ENCODE measurements at places on chromosomes 6 and 20.
A peak's percentile ranks its signal among the peaks of the same experiment; 100 is the strongest.

DNA sequence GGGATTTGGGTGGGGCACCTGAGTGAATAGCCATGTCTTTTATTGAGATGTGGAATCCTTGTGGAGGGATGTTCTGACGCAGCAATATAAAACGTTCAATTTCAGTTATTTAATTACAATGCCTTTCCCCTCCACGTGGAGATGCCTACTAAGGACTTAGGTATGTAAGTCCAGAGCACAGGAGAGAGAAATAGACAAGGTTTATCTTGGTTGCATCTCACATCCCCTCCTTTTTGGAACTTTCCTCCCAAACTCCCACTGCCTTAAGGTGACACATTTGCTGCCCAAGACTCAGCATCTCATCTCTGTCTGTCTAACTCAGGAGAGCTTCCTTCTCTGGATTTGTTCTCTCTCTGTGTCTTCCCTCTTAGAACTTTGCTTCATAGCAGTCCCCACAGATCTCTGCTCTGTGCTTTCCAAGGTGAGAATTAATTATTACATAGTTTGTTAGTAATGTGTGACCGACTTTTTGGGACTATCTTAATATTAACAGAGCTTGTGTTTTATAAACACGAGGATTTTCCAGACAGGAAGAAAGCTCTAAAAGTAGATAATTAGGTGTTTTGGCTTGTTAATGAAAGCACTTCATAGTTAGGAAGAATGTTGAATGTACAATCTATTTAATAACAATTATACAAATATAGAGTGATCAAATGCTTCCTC lies 52.6 kb downstream of the COL19A1 start:
- peak; percentile 51 for DNase-seq

DNA sequence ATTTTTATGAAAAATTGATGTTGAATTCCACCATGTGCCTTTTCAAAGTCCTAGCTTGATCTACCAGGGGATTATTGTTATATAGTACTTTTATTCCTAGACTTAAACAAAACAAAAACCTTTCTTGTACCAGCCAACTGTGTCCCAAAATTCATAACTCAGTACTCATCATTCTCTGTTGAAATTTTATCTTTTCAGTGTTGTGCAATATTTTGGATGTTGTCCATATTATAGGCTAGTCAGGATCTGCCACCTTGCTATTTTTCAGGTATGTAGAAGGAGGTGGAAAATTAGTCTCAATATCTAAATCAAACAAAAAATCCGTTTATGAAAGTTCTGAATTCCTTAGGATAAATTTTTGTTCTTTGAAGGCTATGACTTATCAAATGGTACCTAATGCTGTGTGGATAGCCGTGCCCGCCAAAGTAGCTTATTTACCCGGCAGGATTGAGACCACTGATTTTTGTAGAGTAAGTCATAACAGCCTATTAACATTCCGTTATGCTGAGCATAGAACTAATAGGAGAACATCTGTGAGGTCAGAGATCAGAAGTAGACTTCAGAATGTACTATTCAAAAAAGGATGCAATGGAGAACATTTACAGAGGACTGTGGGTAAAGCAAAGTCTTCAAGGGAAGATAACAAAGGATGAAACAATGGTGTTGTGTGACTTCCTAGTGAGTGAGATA lies 304.7 kb downstream of the SOX4 start:
- no peak for DNase-seq

- no peak for DNase-seq
Observed at GRCh38 chr6:38192011-38192410, 372.5 kb downstream of the ZFAND3 start.

DNA sequence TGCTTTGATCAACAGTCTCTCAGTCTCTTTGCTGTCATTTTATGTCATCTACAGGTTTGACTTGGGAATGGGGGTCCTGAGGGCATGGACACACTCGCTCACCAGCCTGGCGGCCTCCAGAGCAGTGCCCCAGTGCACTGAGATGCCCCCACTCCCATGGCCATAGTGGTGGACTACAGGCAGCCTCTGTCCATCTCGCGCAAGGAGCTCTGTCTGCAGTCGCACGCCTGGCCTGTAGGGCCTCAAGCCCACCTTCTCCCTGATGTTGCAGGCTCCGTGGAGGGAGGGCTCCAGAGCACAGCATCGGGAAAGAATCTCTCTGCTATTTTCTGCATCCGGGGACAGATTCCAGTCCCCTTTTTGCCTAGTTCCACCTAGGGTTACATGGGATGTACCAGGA lies 22.6 kb downstream of the DDO start:
- DNase-seq: no peak

- no peak for DNase-seq
Observed at GRCh38 chr6:133208183-133208755, 32.9 kb upstream of the EYA4 start.

- DNase-seq: no peak
Observed at GRCh38 chr6:20180935-20181334, 31.3 kb downstream of the MBOAT1 start.

DNA sequence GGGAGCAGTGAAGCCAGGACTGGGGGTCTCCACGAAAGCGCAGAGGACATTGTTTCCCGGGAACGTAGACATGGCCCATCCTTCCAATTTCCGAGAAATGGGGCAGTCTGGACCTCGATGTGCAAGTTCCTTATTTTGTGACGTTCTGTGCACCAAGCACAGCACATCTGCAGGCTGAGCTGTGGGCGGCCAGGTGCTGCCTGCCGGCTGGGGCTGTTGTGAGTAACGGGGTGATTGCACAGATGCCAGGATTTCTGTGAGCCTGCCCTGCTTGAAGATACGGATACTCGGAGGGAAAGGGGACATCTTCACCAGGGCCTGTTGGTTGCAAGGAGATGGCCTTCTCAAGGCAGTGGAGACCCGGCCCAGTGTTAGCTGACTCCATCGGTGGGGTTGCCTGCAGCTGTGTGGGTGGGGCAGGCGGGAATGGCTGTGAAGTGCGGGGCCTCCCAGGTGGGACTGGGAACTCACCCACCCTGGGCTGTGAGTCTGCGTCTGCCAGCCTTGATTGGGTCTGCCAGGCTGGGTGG lies 27.6 kb downstream of the CDH4 start:
- DNase-seq: no peak

DNA sequence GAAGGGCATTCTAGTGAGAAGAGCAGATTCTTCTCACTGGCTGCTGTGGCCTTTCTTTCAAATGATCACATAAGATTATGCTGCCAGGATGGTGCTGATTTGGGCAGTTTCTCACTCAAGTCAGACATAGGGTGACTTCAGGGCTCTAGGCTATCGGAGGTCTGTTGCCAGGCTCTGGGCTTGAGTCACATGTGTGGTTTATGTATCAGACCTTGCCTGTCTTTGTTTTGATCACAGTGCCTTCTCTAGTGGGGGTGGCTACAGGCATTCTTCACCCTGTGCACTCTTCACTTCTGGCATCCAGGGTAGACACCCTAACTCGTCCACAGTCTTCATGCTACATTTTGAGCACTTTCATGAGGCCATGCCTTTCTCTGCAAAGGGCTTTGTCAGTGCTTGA lies 823.7 kb upstream of the MAN1A1 start:
- DNase-seq: no peak

DNA sequence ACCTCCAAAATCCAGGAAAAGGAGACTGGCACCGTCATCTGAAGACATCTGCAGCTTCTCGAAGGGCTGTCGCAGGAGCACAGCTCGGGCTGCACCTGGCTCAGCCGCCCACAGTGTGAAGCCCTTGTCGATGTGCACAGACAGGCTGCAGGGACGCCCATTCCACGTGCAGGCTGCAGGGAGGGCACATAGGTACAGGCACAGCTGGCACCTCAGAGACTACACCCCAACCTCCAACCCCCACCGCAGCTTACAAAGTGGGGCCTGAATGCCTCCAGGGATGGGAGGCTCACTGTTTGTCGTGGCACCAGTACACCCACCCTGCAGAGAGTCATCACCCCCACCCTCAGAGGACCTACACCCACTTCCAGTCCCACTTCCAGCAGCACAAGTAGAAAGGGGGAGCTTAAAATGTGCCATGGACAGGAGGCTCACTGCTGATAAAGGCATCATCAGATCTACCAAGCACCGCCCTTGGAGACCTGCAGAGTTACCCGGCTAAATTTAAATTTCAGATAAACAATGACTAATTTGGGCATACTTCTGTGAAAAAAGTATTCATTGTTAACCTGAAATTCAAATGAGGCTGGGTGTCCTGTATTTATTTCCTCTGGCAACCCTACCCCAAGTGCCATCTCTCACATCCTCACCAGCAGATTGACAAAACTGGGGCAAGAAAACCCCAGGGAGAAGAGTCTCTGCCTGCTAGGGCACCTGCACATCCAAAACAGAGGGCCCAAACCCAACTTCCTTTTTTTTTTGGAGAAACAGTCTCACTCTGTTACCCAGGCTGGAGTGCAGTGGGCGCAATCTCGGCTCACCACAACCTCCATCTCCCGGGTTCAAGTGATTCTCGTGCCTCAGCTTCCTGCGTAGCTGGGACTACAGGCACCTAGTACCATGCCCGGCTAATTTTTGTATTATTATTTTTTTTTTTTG lies 7.7 kb upstream of the CDK5RAP1 start:
- no peak for DNase-seq

Data from lung (tissue), 17 donors.